ENCODE measurements at places on chromosomes 12 and 14. TPM values are rescaled to one million over a fixed set of nuclear protein-coding genes. Genes with fewer than 3 reads are reported as not detected.
A peak's percentile ranks its signal among the peaks of the same experiment; 100 is the strongest.

DNA sequence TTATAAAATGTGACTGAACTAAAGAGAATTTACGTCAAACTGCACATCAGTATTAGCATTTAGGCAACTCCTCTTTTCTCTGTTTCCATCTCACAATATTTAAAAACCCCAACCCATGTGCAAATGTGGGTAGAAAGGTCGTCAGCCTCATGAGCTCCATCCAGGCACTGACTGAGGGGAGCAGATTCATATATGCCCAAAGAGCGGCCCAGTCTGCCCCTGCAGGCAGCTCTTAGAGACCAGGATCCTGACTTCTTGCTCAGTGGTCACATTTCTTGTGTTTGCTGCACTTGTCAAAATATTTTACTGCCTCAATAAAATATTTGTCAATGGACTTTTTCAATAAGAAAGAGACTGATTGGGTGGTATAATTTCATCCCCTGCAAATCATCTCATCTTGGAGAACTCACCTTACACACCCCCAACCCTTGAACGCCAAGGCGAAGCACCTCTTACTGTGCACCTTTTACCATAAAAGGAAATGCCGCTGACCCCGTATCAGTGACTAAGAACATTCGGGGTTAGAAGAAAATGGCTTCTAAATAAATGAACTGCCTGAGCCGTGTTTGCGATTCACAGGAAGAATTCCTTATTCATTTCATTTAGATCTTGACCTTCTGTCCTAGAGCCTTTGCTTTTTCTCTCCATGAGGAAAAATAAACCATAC lies 418.8 kb downstream of the BCL11B start:
- H3K4me3 ChIP-seq: no peak overlapping the region
- no peak for DNase-seq
- H3K27ac ChIP-seq: no peak overlapping the region
- no peaks in the 10 kb centered on the region for H3K36me3 ChIP-seq

SPIC gene
- not detected for total RNA-seq

TMEM233 gene
- not detected for total RNA-seq

HAL gene
- total RNA-seq: 0.46 TPM

GRCh38 chr14:28130610-28131284 lies 635.8 kb upstream of the FOXG1 start:
- no peak for DNase-seq
- H3K4me1 ChIP-seq: peaks cover 9% of the 10 kb centered on the region
- H3K36me3 ChIP-seq: no peaks in the 10 kb centered on the region
- H3K27ac ChIP-seq: no peak overlapping the region
- no peaks in the 10 kb centered on the region for H3K27me3 ChIP-seq

SEL1L gene
- 68.3 TPM for total RNA-seq

GRCh38 chr14:104827177-104828055 lies 26.5 kb downstream of the ZBTB42 start:
- peak; percentile 65 for DNase-seq
- H3K27ac ChIP-seq: peak overlapping the region; percentile 94
- H3K4me1 ChIP-seq: peaks cover 12% of the 10 kb centered on the region
- H3K36me3 ChIP-seq: no peaks in the 10 kb centered on the region
- peak overlapping the region; percentile 72 for H3K4me3 ChIP-seq

GRCh38 chr12:108666401-108666881 lies 32.7 kb upstream of the SELPLG start:
- H3K4me3 ChIP-seq: no peak overlapping the region
- peaks cover 11% of the 10 kb centered on the region for H3K4me1 ChIP-seq
- no peak overlapping the region for H3K27ac ChIP-seq

DNA sequence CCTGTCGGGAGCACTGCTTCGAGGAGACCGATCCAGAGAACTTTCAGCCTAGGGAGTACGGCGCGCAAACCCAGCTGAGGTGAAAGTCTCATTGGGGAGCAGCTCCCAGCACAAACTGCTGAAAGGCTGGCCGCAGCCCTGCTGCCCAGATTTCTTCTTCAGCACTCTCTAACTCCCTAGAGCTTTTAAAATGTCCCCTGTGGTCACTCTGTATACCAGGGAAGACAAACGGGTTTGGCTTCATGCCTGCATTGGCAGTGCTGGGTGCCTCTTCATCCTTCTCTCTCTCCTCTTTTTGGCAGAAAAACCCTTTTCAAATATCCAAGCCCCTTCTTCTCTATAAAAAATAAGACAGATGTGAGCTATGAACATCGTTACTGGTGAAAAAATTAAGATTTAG lies 34.9 kb downstream of the BBS10 start:
- H3K4me3 ChIP-seq: no peak overlapping the region
- peaks cover 5% of the 10 kb centered on the region for H3K4me1 ChIP-seq
- no peak overlapping the region for H3K27ac ChIP-seq
- H3K36me3 ChIP-seq: no peaks in the 10 kb centered on the region
- H3K27me3 ChIP-seq: no peaks in the 10 kb centered on the region

DNA sequence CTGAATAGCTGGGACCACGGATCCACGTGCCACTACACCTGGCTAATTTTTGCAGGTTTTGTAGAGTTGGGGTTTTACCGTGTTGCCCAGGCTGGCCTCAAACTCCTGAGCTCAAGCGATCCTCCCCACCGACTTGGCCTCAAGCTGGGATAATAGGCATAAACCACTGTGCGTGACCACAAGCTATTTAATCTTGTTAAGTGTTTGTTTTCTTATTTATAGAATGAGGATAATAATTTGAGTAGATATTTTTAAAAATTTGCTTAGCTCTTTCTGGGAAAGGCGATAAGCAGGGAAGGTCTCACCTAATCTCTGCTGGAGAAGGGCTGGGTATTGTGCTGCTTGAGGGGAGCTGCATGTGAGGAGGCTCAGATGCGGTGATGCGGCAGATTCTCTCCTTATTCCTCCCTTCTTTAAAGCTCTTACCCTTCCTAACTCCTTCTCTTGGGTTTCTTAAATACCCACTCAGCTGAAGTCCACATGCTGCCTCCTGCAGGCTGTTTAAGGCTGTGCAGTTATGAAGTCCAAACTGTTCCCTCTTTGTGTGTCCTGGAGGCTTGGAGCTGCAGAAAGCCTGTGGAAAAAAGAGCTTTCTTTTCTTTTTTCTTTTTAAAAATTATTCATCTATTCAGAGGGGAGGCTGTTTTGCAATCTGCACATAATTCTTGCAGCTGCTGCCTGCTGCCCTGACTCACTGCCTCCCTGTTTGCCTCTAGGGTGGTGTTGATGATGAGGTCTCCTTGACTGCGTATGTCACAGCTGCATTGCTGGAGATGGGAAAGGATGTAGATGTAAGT lies 37.9 kb downstream of the A2ML1 start:
- H3K27me3 ChIP-seq: no peaks in the 10 kb centered on the region
- no peak for DNase-seq
- no peaks in the 10 kb centered on the region for H3K4me1 ChIP-seq
- no peak overlapping the region for H3K27ac ChIP-seq

GRCh38 chr14:70906793-70907175 lies 475 bp upstream of the PCNX1 start:
- no peak for DNase-seq
- peaks cover 4% of the 10 kb centered on the region for H3K27me3 ChIP-seq
- peaks cover 26% of the 10 kb centered on the region for H3K4me1 ChIP-seq
- no peaks in the 10 kb centered on the region for H3K36me3 ChIP-seq
- H3K27ac ChIP-seq: peak overlapping the region; percentile 29

GRCh38 chr14:100073576-100074430 lies 8.6 kb downstream of the EVL start:
- H3K27ac ChIP-seq: no peak overlapping the region
- H3K4me1 ChIP-seq: no peaks in the 10 kb centered on the region
- H3K4me3 ChIP-seq: no peak overlapping the region
- no peaks in the 10 kb centered on the region for H3K27me3 ChIP-seq

RDH11 gene
- 103 TPM for total RNA-seq

- H3K27ac ChIP-seq: no peak overlapping the region
- peaks cover 3% of the 10 kb centered on the region for H3K27me3 ChIP-seq
- H3K4me3 ChIP-seq: no peak overlapping the region
- H3K4me1 ChIP-seq: no peaks in the 10 kb centered on the region
- no peak for DNase-seq
These were observed 177.3 kb downstream of the MYRFL start for GRCh38 chr12:70002097-70002911.

GRCh38 chr14:93792391-93792790 lies 4.1 kb upstream of the PRIMA1 start:
- no peak overlapping the region for H3K4me3 ChIP-seq
- H3K27me3 ChIP-seq: peaks cover 27% of the 10 kb centered on the region
- H3K36me3 ChIP-seq: no peaks in the 10 kb centered on the region
- no peak for DNase-seq

SYT1 gene
- 4.2 TPM for total RNA-seq

DNA sequence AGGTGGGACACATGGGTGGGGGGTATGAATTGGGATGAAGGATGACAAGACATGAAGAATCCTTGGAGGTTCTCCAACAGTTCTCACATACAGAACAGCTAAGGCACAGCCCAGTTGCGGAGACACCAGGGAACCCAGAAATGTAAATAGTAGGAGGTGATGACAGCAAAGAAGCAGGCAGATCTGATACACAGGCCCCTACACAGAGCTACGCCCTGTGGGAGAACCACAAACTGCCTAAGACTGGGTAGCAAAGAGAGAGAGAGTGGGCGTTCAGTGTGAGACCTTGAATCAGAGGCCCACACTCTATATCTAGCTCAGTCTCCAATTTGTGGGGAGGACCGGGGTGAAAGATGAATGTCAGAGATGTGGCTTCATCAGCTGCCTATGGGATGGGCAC lies 9.5 kb upstream of the NUMB start:
- H3K27me3 ChIP-seq: no peaks in the 10 kb centered on the region
- no peak overlapping the region for H3K4me3 ChIP-seq
- peaks cover 4% of the 10 kb centered on the region for H3K4me1 ChIP-seq
- H3K36me3 ChIP-seq: no peaks in the 10 kb centered on the region

DNA sequence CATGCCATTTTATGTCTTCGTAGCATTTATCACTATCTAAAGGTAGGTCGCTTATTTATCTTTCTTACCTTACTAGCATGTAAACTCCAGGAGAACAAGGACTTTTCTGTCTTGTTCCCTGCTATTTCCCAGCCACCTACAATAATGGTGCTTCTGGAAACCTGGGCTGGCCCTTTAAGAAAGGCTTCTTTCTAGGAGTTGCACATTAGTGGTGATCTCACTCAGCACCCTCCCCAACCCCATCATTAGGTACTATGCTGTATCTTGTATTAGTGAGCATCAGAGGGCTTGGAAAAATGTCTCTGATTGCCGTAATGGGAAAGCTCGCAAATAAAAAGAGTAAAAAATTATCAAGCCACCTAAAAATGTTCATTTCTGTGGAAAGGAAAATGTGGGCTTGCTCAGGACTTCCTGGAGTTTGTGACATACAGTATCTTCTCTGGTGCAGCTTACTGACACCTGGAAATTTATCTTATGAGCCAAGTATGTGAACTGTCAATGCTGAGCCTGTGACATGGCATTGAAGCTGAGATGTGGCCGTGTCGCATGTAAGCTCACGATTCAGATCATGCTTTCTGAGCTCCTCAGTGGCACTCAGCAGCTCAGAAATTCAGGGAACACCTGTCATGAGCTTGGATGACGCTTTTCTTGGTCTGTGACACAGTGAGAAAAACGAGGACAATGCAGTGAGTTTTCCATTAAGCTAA lies 12.4 kb downstream of the CCDC92 start:
- H3K36me3 ChIP-seq: no peaks in the 10 kb centered on the region
- no peak for DNase-seq
- no peak overlapping the region for H3K4me3 ChIP-seq
- no peaks in the 10 kb centered on the region for H3K27me3 ChIP-seq

DNA sequence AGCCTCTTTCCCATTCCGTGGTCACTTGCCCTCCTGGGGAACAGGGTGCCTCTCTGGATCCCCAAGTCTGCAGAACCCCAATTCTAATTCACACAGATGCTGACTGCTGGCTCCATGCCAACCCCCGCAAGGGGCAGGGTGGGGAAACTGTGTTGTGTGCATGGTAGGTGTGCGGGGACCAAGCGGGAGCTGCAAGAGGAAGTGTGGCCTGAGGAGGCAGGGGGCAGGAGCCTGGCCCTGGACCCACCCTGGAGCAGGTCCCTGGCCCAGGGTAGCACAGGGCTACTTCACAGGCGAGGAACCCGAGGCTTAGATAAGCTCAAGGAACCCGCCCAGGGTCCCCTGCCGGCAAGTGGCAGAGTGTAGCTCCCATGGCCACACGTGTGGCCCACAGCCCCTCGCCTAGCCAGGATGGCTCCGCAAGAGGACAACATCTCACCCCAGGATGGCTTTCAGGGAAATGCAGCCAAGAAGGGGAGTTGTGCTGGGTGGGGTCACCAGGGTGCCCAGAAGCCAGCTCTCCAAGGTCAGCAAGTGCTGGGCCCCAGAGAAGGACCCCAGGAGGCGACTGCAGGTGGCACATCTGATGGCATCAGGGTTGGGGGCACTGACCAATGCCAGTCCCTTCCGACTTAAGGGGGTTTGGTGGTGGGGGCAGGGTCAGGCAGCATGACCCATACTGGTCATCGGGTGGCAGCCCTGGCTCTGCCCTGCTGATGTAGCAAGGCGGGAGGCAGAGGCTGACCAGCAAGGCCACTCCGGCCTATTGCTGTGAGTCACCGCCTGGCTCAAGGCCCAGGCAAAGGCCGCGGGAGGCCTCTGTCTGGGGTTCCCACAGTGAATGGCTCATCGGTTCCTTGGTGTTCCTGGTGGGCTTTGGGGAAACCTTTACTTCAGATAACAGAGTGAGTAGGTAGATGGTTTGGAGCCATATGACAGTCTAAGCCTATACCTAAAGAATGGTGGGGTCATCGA lies 37.3 kb upstream of the EML1 start:
- DNase-seq: no peak
- H3K4me1 ChIP-seq: peaks cover 10% of the 10 kb centered on the region
- no peak overlapping the region for H3K27ac ChIP-seq
- peaks cover 29% of the 10 kb centered on the region for H3K27me3 ChIP-seq
- no peak overlapping the region for H3K4me3 ChIP-seq

Data from progenitor cell of endocrine pancreas (in vitro differentiated cells).